ENCODE measurements at places on chromosomes 12 and 14. TPM values are rescaled to one million over a fixed set of nuclear protein-coding genes. Genes with fewer than 3 reads are reported as not detected.

GRCh38 chr12:28024231-28024995, 51.9 kb upstream of the PTHLH start:
- no peak for DNase-seq
- no peaks in the 10 kb centered on the region for H3K36me3 ChIP-seq
- H3K4me3 ChIP-seq, result no peak overlapping the region

The TMPRSS12 gene
- total RNA-seq, result not detected

The ATF7 gene
- 36.6 TPM for total RNA-seq

GRCh38 chr14:60344751-60345150, 95.7 kb downstream of the PPM1A start:
- H3K4me1 ChIP-seq, result no peaks in the 10 kb centered on the region
- no peak overlapping the region for H3K27ac ChIP-seq
- H3K36me3 ChIP-seq, result no peaks in the 10 kb centered on the region
- no peak for DNase-seq
- H3K4me3 ChIP-seq, result no peak overlapping the region

- peak; percentile 21 for DNase-seq
- H3K4me3 ChIP-seq, result no peak overlapping the region
- H3K27ac ChIP-seq, result no peak overlapping the region
These were observed 19.8 kb downstream of the CKB start for GRCh38 chr14:103502877-103503276.

DNA sequence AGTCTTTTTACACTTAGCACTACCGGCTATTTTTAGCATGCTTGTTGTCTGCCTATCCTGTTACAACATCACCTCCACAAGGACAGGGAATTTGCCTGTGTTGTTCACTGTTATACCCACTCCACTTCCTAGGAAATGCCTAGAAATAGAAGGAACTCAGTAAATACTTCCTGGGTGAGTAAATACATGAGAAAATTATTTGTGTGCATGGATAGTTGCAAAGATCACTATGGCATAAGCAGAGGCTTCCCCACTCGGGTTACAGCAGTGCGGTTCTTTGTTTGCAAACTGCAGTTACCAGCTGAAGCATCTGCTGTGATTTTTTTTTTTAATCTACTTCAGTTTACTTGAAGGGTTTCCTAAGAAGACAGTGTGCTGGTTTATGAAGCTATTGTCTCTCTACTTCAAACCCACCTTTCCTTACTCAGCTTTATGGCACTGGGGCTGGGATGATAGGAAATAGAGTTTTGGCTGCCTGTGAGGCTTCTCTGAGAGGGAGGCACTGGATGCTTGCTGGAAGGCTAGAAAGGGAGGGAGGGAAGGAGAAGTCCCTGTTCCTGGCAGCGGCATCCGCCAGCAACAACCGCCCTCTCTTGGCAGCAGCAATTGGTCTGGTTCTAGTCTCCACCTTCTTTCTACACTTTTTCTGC, 29.0 kb downstream of the PDE6H start:
- H3K4me1 ChIP-seq, result no peaks in the 10 kb centered on the region
- no peaks in the 10 kb centered on the region for H3K36me3 ChIP-seq
- no peak overlapping the region for H3K4me3 ChIP-seq
- DNase-seq, result peak; percentile 85
- no peaks in the 10 kb centered on the region for H3K27me3 ChIP-seq

GRCh38 chr14:26448181-26448855, 149.5 kb downstream of the NOVA1 start:
- H3K4me1 ChIP-seq, result no peaks in the 10 kb centered on the region
- no peak overlapping the region for H3K27ac ChIP-seq
- H3K27me3 ChIP-seq, result no peaks in the 10 kb centered on the region
- no peak overlapping the region for H3K4me3 ChIP-seq

DNA sequence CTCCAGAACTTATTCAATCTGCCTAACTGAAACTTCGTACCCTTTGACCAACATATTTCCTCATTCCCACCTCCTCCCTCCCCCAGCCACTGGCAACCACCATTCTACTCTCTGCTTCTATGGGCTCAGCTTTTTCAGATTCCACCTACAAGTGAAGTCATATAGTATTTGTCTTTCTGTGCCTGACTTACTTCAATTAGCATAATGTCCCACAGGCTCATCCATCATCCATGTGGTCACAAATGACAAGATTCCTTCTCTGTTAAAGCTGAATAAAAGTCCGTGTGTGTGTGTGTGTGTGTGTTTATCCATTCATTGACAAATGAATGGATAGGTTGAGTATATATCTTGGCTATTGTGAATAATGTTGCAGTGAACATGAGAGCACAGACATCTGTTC, 1.3 kb upstream of the C14orf39 start:
- no peaks in the 10 kb centered on the region for H3K4me1 ChIP-seq
- no peak overlapping the region for H3K4me3 ChIP-seq
- H3K36me3 ChIP-seq, result no peaks in the 10 kb centered on the region
- H3K27me3 ChIP-seq, result peaks cover 60% of the 10 kb centered on the region
- H3K27ac ChIP-seq, result no peak overlapping the region

GRCh38 chr12:130613131-130613530, 103.0 kb downstream of the RIMBP2 start:
- H3K4me1 ChIP-seq, result peaks cover 3% of the 10 kb centered on the region
- no peak overlapping the region for H3K4me3 ChIP-seq
- no peak overlapping the region for H3K27ac ChIP-seq
- no peaks in the 10 kb centered on the region for H3K27me3 ChIP-seq

The SYNDIG1L gene
- 1.2 TPM for total RNA-seq

- peaks cover 40% of the 10 kb centered on the region for H3K27me3 ChIP-seq
- H3K36me3 ChIP-seq, result no peaks in the 10 kb centered on the region
- DNase-seq, result peak; percentile 94
- H3K4me1 ChIP-seq, result no peaks in the 10 kb centered on the region
- H3K4me3 ChIP-seq, result peak overlapping the region; percentile 97
These were observed 3.1 kb downstream of the LRFN5 start for GRCh38 chr14:41609704-41610183.
